KG1 (cell line): ENCODE measurements at places on chromosomes 7 and 10.

GRCh38 chr10:23202779-23203178, 10.7 kb downstream of the PTF1A start:
- no peak for DNase-seq

- DNase-seq = no peak
These were observed 95.2 kb downstream of the WDR37 start for GRCh38 chr10:1151076-1152033.

DNA sequence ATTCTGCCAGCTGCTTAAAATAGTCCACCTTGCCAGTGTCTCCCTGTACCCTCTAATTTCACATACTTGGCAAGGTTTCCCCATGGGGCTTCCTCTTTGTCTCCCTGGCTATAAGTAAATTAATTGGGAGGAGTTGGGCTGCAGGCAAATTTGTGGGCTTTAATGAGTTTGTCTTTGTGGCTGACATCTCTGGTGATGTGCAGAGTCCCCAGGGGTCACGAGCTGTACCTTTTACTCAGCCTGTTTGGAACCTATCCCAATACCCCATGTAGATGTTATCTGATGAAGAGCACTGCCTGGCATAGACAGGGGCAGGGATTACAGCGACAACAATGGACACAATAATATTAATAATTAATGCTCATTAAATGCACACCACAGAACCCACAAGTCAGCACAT, 132.5 kb downstream of the SLIT1 start:
- DNase-seq = no peak

GRCh38 chr7:81682873-81683272, 87.0 kb downstream of the HGF start:
- DNase-seq = no peak

- no peak for DNase-seq
These were observed 19.9 kb downstream of the UPF2 start for GRCh38 chr10:12022580-12023257.

DNA sequence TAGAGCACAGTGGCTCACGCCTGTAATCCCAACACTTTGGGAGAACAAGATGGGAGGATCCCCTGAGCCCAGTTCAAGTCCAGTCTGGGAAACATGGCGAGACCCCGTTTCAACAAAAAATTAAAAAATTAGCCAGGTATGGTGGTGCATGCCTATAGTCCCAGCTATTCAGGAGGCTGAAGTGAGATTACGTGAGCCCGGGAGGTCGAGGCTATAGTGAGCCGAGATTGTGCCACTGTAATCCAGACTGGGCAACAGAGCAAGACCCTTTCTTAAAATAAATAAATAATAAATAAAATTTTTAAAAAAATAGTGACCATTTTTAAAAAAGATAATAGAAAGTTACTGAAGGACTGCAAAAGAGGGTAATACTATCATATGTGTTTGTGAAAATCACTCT, 28.8 kb downstream of the MTPAP start:
- no peak for DNase-seq

DNA sequence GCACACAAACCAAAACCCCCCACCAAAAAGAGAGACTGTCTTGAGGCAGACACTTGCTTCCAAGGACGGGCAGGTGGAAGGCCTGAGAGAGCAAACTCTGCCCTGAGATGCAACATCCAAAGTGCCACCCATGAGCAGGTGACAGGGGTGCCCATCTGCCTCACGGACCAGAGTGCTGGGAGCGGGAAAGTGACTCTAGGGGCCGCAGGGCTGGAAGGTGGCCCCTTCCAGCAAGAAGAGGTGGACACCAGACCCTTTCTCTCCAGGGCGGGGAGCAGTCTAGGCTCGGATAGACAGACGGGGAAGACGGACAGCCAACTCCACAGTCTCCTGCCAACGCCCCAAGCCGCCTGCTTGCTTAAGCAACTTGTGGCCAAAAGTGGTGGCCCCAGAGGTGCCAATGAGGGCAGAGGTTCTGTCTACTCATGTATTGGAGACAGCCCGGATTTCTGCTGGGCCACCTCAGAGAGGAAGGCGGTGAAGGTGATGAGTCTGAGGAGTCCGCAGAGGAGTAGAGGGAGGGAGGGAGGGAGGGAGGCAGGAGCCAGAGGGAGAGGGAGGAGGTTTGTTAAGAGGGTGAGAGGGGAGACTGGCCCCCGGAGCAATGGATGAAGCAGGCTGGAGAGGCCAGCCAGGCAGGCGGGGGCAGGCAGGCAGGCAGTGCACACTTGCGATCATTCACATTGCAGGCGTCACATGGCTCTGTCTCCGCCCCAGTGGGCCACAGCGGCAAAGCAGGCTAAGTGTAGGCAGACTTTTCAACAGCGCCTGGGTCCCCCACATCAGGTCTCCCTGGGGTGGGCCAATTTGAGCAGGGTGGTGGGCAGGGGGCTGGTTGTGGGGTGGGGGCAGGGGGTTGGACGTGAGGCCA, 65.6 kb downstream of the SLC29A4 start:
- DNase-seq = no peak
